GM04503 (cell line): ENCODE measurements at places on chromosomes 7 and 10.

GRCh38 chr10:130466271-130466997 lies 330.2 kb downstream of the GLRX3 start:
- no peak for DNase-seq

GRCh38 chr7:102222445-102222844 lies 64.2 kb upstream of the SH2B2 start:
- peak; percentile 43 for DNase-seq

DNA sequence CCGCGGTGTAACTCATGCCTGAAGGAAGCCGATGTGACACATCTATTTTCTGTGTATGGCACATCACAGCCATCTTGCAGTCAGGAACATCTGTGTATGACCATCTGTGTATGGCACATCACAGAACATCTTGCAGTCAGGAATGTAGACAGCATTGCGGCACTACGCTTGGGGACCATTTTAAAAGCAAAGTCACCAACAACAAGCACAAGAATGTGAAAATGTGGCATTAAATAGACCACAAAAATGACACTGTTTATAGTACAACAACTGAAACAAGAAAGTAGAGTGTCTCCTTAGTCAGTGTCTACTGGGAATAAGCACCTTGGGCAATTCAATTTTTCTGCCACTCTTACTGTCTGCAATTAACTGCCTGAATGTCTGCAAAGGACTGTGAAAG lies 124.4 kb downstream of the HGF start:
- DNase-seq = peak; percentile 29

DNA sequence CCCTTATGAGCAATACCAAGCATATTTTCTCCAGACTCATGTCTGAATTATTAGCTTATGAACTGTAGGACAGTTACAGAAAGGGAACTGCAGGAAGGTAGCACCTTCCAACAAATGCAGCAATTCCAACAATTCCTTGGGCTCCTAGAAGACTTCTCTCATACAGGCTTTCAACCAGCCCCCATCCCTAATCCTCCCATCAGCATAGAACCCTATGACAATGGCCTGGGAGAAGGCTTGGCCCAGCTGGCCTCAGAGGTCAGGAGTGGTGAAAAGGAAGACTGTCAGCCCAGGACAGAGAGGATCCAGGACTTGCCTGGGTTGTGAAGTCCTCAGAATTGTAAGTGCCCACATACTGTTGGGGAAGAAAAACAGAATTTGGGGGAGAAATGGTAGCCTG lies 5.9 kb downstream of the VPS41 start:
- no peak for DNase-seq

DNA sequence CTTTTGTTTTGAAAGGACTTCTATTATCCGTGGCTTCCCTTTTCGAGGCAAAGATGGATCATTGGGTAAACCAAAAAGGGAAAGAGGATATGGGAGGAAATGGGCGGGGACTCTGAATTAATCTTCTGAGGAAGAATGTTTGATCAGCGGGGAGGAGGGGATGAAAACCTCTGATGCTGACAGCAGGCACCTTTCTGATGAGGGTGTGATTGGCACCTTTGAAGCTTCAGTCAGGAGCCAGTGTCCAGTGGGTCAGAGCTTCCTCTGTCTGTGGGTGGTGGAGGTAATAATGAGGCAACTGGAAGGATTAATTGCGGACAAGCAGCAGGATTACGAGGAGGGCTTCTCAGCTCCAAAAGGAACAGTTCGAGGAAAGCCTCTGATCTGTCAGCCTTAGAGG lies 877.6 kb downstream of the LRMDA start:
- DNase-seq = no peak

GRCh38 chr10:112389271-112389822 lies 15.4 kb downstream of the ACSL5 start:
- no peak for DNase-seq

GRCh38 chr10:14658331-14659127 lies 116.2 kb downstream of the FAM107B start:
- DNase-seq = peak; percentile 27

DNA sequence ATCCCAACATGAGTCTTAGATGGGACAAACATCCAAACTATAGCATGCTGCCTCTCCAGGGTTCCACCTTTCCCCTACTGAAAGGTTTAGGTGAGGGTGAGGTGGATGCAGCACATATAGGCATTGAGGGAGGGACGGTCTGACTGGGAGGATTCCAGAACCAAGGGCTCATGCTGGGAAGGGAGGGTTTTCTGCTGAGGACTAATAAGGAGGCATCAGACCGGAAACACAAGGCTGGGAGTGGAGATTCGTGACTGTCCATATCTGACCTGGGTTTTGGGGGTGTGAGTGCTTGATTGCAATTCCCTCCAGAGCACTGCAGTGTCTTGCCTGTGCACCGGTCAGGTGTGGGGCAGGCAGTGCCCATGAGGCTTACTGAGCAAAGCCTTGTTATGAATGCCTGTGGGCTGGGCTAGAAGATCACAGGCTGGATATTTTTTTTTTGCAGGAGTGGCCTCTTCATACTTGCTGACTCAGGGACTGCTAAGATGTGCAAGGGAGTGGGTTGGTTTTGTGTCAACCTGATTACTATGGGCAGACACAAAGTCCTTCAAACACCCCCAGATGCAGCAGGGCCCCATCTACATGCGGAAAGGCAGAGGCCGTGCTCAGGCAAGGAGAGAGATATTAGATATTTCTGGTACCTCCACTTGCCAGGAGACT lies 26.7 kb downstream of the DMBT1 start:
- DNase-seq = no peak

DNA sequence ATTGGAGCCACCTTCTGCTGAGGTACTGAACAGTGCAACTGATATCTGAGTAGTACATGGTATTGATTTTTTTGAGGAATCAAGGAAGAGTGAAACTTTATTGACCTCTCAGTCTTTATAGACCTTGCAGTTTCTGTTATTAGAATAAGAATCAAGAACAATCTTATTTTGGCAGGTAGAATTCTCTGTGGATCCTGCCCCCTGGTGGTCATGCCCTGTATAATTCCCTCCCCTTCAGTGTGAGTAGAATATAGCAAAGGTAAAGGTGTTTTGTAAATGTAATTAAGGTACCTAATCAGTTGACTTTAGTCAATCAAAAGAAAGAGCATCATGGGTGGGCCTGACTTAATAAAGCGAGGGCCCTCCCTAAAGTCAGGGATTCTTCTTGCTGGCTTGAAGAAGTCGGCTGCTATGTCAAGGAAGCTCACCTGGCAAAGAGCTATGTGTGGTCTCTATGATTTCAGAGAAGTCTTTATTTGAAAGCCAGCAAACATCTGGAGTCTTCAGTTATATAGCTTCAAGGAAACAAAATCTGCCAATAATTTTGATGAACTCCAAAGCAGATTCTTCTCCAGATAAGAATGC lies 142.8 kb downstream of the LSM5 start:
- no peak for DNase-seq

DNA sequence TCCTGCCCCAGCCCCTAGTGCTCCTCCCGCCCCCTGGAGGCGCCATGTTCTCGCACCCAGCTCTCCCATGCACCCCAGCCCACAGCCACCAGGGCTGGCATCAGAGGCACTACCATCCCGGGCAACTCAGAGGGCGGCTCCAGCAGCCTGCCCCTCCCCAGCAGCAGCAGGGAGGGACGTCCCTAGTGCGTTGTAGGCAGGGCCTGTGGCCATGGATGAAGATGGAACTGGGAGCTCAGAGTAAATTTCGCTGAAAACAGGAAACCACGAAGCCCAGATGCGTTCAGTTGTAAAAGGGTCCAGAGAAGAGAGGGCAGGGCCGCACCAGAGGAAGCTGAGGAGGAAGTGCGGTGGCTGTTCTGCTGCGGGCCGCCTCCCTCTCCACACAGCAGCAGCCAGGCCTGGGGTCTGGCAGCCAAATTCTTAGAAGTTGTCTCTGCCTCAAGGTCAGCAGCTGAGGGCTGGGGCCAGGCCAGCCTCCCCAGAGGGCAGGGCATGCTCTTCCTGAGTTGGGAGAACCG lies 24.6 kb downstream of the VSIR start:
- DNase-seq = no peak

DNA sequence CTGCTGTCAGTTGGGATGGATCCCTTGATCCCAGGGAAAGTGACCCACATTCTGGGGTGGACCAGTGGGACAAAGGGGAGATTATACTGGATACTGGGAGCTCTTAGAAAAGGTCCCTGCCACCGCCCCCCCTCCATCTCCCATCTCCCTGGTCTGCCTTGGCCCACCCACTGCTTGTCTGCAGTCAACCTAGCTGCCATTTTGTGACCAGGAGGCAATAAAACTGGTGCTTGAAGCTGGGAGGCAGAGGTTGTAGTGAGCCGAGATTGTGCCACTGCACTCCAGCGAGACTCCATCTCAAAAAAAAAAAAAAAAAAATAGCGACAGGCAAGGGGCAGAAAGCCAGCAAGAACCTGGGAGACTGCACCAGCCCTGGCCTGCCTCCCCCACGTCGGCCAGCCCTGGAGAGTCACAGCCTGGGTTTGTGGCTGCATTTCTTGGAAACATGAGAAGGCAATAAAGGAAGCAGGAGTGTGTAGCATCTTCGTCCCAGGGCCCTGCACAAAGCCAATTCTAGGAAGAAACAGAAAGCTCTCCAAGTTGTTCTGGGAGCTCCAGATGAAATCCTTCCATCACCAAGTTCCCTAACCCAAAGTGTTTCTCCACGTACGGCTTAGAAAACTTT lies 4.7 kb upstream of the ARPC1B start:
- DNase-seq = no peak

GRCh38 chr7:47191876-47192291 lies 390.0 kb downstream of the TNS3 start:
- DNase-seq = no peak

GRCh38 chr10:55966101-55966500 lies 395.0 kb downstream of the ZWINT start:
- no peak for DNase-seq

- DNase-seq = no peak
Measured at GRCh38 chr10:14185316-14186045, 145.2 kb downstream of the FRMD4A start.

- no peak for DNase-seq
Measured at GRCh38 chr10:113530476-113530875, 22.4 kb upstream of the HABP2 start.

DNA sequence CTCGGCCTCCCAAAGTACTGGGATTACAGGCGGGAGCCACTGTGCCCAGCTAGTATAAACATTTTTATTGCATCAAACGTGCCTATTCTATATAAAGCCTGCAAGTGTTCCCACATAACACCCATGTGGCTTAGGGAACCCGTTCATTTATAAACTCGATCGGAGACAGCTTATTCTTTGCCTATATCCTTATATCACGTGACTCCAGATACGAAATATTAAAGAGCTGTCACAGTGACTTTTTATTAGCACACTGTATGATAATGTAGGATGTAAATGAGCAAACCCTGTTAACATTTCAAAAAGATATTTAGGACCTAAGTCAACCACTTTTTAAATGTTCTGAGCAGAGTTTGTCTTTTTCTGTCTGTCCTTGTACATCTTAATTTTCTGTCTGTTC lies 642.9 kb upstream of the ADARB2 start:
- DNase-seq = no peak

DNA sequence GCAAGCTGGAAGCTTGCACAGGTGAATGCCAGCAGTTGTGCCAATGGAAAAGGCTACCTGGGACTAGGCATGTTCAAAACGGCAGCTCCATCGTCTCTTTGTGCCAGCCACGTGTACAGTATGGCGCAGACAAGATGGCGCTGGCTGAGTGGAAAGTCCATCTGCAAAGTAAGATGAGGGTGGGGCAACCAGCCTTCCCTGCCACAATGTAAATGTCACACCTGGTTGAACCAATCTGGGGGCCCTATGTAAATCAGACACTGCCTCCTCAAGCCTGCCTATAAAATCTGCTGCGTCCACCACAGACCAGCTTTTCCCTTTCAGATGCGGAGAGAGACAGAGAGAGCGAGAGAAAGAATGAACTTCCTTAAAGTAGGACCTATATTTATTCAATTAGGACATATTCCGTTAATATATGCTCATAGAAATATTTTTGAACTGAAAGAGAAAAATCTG lies 18.5 kb upstream of the C7orf33 start:
- no peak for DNase-seq

GRCh38 chr7:76317782-76318487 lies 15.5 kb downstream of the HSPB1 start:
- peak; percentile 75 for DNase-seq

GRCh38 chr7:106968160-106968559 lies 76.3 kb upstream of the PRKAR2B start:
- DNase-seq = no peak

DNA sequence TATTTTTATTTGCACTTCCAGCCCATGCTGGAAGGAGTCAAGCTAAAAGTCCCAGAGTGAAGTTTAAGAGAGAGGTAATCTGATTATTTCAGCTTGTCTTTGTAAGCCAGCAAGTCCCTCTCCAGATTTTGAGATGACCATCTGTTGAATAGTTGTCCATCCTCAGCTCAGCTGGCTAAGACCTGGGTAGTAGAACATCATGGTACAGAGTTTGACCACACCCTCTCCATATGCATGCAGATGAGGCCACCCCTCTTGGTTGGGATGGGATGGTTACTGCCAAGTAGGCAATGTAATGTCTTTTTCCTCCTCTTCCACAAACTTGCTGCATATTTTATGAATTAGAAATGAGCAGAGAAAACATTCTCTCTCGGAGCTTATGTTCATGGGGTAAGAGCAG lies 639.8 kb downstream of the SORCS3 start:
- DNase-seq = no peak

DNA sequence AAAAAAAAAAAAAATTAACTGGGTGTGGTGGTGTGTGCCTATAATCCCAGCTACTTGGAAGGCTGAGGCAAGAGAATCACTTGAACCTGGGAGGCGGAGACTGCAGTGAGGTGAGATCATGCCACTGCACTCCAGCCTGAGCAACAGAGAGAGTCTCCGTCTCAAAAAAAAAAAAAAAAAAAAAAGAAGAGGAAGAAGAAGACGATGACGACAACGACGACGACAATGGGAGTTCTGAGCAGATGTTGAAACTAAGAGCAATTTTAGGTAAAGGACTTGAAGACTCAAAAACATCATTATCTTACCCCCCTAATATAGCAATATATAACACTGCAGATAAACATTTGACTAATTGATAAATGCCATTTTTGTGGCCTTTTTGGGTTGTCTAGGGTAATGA lies 39.5 kb upstream of the PPP1R17 start:
- DNase-seq = no peak

DNA sequence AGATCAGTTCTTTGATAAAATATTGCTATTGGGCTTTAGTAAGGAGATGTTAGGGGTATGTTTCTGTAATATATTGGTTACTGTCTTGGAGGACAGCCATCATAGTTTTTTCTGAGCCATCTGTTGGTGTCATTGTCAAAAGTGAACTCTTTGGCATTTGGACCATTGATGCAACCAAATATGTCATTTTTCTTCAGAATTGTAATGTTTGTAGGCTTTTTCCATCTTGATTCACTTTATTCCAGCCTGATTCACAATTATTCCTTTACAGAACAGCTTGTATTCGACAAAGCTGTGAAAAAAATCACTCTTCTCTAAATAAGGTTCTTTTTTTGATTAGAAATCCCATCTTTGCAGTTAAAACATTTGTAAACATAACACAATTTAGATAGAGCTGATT lies 37.4 kb downstream of the SMNDC1 start:
- DNase-seq = no peak

DNA sequence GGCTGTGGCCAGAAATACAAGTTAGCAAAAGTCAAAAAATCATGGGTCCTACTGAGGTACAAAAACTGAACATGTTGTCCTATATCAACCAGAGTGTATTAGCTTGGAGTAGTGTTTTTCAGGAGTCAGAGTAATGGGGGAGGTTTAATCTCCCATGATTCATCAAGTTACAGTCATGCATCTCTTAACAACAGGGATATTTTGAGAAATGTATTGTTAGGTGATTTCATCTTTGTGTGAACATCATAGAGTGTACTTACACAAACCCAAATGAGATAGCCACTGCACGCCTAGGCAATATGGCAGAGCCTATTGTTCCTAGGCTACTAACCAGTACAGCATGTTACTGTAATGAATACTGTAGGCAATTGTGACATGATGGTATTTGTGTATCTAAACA lies 14.9 kb upstream of the TES start:
- DNase-seq = no peak
